Aorta (tissue), 5 donors: ENCODE measurements at places on chromosomes 12 and 14. TPM values are rescaled to one million over a fixed set of nuclear protein-coding genes. Genes with fewer than 3 reads are reported as not detected.

DNA sequence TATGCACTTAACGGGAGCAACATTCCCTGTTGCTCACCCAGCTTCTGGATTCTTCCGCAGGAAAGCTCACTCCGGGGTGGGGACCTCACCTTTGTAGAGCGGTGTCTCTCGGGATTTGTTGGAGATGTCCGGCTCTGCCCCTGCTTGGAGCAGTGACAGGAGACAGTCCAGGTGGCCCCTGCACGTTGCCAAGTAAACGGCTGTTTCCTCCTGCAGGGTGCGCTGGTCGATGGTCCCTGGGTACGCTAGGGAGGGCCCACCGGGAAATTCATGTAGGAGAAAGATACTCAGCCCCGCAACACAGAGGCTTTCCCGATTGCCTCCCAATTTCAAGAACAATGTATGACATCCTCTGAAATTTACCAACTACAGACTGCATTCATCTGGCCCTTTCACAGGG, 23.1 kb downstream of the ASB2 start:
- DNase-seq, result no peak

- DNase-seq, result no peak
These were observed 5.3 kb downstream of the KRT81 start for GRCh38 chr12:52285851-52286530.

DNA sequence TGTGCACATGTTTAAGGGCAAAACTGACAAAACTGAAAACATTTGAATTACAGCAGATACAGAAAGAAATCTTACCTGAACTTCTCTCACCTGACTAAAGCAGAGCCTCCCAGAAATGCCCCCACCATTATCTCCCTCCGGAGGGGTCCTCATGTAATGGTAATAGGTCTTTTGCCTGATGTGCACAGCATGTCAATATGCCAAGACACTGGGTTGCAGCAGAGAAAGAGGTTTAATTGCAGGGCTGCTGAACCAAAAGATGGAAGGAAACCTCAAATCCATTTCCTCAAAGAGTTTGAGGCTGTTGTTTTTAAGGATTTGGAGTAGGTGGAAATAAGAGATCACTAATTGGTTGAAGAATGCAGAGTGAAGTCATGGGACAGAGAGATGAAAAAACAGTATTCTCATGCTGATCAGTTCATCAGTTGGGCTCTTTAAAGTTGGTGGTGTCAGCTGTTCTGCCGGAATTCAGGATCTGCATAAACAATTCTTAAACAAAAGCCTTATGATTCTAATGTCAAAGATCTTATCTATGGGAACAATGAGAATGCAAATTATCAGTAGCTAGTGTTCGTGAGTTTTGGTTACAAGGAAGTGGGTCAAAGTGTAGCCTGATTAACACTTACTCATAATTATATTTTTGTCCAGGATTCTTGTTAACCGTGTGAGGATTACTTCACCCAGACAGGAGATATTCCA, 18.2 kb downstream of the ANG start:
- DNase-seq, result no peak

- no peak for DNase-seq
These were observed 647.4 kb downstream of the MED13L start for GRCh38 chr12:115630136-115630535.

RNASE7 gene
- not detected for total RNA-seq

- DNase-seq, result no peak
These were observed 406.3 kb upstream of the MGAT4C start for GRCh38 chr12:86662464-86662863.

SLC7A8 gene
- total RNA-seq, result 20.0 TPM

CYP46A1 gene
- total RNA-seq, result 0.68 TPM

GRCh38 chr14:38409071-38409705, 153.3 kb upstream of the CLEC14A start:
- DNase-seq, result no peak

GRCh38 chr12:102669056-102669455, 188.7 kb upstream of the IGF1 start:
- DNase-seq, result no peak

DNA sequence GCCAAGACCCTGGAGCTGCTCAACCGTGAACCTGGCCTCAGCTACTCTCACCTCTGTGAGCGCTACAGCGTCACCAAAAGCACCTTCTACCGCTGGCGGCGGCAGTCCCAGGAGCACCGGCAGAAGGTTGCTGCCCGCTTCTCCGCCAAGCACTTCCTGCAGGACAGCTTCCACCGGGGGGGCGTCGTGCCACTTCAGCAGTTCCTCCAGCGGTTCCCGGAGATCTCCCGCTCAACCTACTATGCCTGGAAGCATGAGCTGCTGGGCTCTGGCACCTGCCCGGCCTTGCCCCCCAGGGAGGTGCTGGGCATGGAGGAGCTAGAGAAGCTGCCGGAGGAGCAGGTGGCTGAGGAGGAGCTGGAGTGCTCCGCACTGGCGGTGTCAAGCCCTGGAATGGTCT, 9.3 kb downstream of the VRTN start:
- peak; percentile 74 for DNase-seq

DNA sequence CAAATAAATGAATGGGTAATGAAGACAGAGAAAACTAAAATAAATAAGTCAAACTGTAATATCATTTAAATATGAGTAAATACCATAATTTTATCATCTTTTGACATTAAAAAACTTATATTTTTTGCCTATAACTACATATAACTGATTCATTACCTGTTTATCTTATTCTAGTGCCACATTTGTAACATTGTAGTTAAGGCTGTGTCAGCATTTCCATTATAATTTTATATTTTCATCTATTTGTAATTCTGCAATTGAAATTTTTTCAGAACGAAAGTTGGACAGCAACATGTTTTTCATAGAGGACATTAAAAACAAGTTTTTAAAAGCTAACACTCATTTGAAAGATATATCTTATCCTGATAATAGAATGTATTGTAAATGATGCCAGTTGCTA, 1286.5 kb downstream of the LRFN5 start:
- no peak for DNase-seq

DCAF4 gene
- 11.3 TPM for total RNA-seq

GRCh38 chr14:50095895-50096294, 20.5 kb downstream of the VCPKMT start:
- DNase-seq, result no peak

CPNE6 gene
- total RNA-seq, result 0.99 TPM

KCNK10 gene
- total RNA-seq, result not detected

DNA sequence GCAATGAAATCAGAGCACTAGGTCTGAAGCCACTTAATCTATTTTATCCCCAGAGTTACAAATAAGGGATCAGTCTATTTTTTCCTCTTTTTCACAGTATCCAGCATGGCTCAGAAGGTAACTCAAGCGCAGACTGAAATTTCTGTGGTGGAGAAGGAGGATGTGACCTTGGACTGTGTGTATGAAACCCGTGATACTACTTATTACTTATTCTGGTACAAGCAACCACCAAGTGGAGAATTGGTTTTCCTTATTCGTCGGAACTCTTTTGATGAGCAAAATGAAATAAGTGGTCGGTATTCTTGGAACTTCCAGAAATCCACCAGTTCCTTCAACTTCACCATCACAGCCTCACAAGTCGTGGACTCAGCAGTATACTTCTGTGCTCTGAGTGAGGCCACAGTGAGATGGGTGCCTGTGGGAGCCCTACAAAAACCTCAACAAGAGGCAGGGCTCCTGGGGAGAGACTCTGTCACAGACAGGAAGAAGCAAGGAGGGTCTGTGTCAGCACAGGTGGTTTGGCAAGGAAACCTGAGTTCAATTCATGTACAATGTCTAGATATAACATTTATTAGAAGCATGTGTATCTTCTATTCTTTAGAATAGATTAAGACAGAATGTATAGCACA, 334.3 kb upstream of the OR4E1 start:
- DNase-seq, result no peak

- DNase-seq, result no peak
These were observed 184.4 kb downstream of the SYT1 start for GRCh38 chr12:79048962-79049361.

VWF gene
- total RNA-seq, result 490 TPM

GRCh38 chr12:1608713-1609119, 14.3 kb upstream of the FBXL14 start:
- DNase-seq, result no peak

DNA sequence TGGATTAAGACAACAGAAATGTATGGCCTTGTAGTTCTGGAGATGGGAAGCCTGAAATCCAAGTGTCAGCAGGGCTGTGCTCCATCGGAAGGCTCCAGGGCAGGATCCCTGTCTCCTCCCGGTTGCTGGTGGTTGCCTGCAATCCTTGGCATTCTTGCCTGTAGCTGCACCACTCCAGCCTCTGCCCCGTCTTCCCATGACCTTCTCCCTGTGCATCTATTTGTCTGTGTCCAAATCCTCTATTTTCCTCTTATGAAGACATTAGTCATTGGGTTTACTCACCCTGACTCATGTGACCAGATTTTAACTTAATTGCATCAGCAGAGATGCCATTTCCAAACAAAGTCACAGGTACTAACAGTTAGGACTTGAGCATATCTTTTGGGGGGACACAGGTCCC, 15.1 kb downstream of the TUNAR start:
- DNase-seq, result no peak

TMEM132D gene
- not detected for total RNA-seq

C1S gene
- total RNA-seq, result 490 TPM

- no peak for DNase-seq
These were observed 20.2 kb downstream of the ADGRD1 start for GRCh38 chr12:130973906-130974305.

GRCh38 chr14:26410189-26410685, 187.6 kb downstream of the NOVA1 start:
- DNase-seq, result no peak

DNA sequence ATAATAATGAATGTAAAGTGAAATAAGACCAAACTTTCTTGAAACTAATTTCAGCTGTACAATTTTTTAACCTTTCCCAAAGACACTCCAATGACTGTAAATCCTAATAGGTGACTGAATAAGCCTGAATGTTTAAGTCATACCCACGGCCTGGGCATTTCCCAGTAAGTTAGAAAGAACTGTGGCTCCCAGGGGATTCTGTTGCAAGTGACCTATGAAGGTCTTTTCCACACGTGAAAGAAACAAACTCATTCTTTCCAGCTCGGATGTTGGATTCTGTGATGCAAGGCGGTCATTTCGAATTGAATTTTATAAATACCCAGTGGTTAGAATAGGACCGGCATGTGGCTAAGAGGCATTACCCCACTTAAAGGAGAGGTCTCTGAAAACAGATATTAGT, 1134.4 kb downstream of the GALC start:
- no peak for DNase-seq

- no peak for DNase-seq
These were observed 32.6 kb upstream of the SLC2A13 start for GRCh38 chr12:40138526-40138925.

DNA sequence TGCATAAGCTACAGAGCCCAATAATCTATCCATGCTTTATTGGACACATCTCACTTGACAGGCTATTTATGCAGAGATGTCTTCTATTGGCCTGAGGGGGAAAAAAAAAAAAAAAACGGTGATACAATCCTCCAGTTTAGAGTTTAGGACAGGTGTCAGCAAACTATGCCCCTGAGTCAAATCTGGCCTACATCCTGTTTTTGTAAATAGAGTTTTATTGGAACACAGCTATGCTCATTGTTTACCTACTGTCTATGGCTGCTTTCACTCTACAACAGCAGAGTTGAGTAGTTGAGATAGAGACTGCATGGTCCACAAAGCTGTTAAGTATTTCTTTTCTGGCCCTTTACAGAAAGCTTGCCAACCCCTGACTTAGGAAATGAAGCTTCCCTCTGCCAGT, 403.1 kb downstream of the C12orf75 start:
- DNase-seq, result no peak

DNA sequence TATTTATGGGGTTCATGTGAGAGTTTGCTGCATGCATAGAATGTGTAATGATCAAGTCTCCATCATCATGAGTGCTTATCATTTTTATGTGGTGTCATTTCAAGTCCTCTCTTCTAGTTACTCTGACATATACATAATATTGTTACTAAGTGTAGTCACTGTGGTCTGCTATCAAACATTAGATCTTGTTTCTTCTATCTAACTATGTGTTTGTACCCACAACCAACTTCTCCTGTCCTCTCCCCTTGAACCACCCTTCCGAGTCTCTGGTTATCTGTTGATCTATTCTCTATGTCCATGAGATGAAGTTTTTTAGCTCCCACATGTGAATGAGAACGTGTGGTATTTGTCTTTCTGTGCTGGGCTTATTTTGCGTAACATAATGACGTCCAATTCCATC, 107.7 kb downstream of the RAD51B start:
- DNase-seq, result no peak

TEX52 gene
- not detected for total RNA-seq

AQP6 gene
- 0.39 TPM for total RNA-seq

DNA sequence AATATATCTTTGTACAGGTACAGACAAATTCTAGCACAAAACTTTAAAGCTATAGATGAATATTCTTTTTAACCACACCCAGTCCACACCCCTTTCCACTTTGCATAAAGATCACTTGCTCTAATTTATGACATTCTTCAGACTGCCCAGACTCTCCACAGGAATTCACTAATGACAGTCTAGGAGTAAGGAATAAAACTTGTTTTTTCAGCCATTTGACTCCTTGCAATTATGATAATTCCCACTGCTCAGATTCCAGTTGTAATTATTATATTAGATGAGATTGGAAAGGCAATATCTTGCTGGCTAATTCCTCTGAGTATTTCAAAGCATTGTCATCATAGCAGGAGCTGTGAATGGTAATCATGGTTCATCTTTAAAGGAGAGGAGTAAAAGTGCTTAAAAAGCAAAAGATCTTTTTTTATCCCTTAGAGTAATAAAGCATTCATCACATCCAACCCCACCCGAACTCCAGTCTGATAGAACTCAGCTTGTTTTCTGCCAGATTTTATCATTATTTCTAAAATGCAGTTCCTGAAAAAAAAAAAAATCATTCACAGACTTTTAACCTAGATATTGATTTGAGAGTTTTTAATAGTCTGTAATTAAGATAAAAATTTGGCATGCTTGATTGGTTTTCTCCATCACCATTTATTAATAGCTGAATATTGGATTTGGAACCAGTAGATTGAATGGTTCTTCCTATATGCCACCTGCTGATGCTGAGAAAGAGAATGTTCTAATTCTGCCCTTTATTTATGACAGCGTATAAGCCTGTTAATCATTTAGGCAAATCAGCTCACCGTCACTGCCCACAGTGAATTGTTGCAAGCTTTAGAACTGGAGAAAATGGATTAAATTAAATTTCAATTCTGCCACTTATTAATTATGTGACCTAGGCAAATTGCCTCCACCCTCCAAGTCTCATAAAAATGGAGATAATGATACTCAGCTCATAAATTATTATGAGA, 93.9 kb upstream of the RASSF8 start:
- no peak for DNase-seq

GRCh38 chr14:75597149-75597548, 18.7 kb downstream of the FLVCR2 start:
- no peak for DNase-seq

GRCh38 chr12:27336282-27336653, 3.6 kb downstream of the BMAL2 start:
- no peak for DNase-seq

GRCh38 chr14:93232159-93232558, 25.1 kb downstream of the UBR7 start:
- no peak for DNase-seq

DNA sequence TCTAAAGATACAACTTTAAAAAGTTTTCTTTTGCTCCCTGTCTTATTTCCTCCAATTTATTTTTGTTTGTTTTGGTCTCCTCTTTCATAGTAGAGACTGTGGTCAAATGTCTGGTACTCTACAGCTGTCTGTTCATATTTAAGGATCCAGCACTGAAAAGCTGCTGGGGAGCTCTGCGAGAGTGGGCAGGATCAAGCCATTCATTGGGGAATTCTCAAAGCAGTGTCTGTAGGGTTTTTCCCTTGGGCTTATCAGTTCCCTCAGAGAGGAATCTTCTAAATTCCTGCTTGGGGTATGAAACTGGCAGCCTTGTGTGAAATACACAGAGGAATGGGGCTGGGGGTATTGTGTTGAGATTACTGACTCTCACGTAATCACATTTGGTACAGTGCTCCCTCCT, 52.3 kb downstream of the FNTB start:
- no peak for DNase-seq

ADAMTS20 gene
- not detected for total RNA-seq
